ENCODE measurements at places on chromosomes 13 and 19.

- DNase-seq: peak; percentile 40
Observed at GRCh38 chr19:3778899-3779723, 7.1 kb downstream of the MATK start.

GRCh38 chr13:26664876-26665275, 95.7 kb downstream of the GPR12 start:
- DNase-seq: no peak

DNA sequence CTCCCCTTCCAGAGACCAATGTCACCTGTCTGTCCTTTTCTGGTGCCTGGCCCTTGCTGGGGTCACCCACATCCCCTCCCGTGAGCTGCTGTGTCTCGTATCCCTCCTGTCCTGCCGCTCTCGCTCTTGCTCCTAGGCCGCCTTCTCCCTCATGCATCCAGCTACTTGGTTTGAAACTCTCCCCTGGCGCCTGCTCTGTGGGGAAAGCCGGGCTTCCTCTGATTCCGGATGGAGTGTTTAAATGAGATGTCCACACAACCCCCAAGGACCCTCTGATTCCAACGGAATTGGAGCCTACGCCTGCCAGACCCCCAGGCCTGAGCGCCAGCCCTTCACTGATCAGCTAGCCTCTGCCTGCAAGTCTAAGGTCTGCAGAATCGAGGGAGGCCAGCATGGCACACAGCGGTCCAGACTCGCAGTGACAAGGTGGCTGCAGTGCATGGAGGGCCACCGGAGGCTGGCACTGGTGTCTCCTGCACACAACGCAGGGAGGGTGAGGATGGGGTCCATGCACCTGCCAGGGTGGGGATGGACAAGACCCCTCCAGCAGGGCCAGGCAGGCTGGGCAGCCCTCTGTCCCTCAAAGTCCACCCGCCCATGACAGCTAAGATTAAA, 47.2 kb downstream of the RFX2 start:
- DNase-seq: no peak

- DNase-seq: no peak
Observed at GRCh38 chr19:18100710-18101109, 3.1 kb downstream of the MAST3 start.

GRCh38 chr13:45015300-45015699, 26.0 kb downstream of the GPALPP1 start:
- DNase-seq: no peak

GRCh38 chr19:335072-335471, 9.5 kb downstream of the MIER2 start:
- no peak for DNase-seq

- DNase-seq: peak; percentile 71
Observed at GRCh38 chr19:3324405-3324856, 42.0 kb upstream of the NFIC start.

DNA sequence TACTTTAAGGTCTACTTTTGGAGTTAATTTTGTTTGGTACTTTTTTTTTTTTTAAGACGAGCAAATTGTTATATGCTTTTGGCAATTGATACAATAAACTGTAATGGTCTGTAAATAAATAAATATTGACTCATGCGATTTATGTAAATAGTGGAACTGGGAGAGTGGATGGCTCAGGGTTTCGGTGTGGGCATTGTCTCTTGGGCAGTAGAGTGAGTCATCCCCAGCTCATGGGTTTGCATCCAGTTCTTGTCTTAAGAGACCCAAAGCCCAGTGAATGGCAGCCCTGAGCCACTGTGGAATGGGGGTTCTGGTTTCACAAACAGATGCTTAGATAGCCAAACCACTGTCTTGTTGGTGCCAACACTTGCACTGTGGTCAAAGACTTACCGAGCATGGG, 33.0 kb downstream of the FGF9 start:
- no peak for DNase-seq

DNA sequence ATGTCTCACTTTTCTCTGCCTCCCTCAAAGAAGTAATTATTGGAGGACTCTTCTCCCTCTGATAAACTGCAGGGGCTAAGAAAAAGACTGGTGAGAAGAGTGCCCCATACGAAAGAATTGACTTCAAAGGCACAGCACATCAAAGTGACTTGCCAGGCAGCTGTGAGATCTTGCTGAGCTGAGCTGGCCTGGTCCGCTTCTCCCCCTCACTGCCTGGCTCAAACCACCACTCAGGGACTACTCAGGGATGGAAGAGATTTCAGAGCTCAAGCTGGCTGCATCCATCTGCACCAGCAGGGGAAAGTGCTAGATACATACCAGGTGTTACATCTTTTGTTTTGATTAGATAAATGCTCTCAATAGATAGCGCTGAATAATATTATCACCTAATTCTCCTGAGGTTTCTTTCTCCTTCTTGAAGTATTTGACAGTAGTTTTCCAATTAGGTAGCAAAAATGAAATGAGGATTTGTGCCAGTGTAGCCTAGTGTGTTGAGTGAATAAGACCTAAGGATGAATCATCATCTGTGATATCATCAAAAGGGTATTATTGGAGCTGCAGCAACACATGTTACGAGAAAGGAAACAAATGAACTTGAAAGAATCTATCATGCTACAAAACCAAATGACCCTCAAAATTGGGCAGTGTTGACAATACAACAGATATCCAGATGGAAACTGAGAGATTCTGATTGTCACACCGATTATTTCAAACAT, 379.8 kb downstream of the TBC1D4 start:
- no peak for DNase-seq

DNA sequence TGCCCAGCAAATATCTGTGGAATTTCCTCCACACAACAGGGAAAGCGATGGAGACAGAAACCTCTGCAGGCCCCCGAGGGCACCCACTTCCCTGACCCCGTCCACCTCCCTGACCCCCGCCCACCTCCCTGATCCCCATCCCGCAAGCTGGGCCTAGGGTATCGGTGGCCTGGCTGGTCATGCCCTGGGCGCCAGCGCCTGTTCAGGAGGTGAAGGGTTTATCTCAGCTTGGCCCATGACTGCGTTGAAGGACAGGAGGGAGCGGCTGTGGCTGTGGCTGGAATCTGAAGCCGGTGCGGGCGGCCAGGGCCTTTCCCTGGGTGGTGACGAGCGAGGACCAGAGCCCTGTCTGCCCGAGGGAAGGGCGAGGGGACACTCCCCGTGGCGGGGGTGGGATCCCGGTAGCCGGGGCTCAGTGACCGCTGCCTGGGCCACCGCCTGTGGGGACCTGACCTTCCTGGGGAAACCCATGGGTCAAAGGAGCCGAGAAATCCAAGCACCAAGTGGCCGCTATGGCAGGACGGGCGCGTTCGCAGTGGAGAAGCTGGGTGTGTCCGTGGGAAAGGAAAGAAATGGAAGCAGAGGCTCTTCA, 20.7 kb downstream of the GAS6 start:
- no peak for DNase-seq

- no peak for DNase-seq
Observed at GRCh38 chr19:35389192-35389861, 18.5 kb downstream of the GPR42 start.

GRCh38 chr19:6465006-6465405, 935 bp downstream of the CRB3 start:
- DNase-seq: peak; percentile 9

- no peak for DNase-seq
Observed at GRCh38 chr13:85521657-85522056, 277.6 kb downstream of the SLITRK6 start.

GRCh38 chr13:112779856-112780604, 90.2 kb downstream of the ATP11A start:
- DNase-seq: no peak

GRCh38 chr13:51783428-51784094, 20.4 kb downstream of the DHRS12 start:
- DNase-seq: no peak

- no peak for DNase-seq
Observed at GRCh38 chr13:45787346-45787745, 64.2 kb downstream of the SIAH3 start.

GRCh38 chr19:13053761-13054625, 48.7 kb downstream of the LYL1 start:
- DNase-seq: no peak
